ENCODE measurements at places on chromosomes 7 and 10. TPM values are rescaled to one million over a fixed set of nuclear protein-coding genes. Genes with fewer than 3 reads are reported as not detected.
A peak's percentile ranks its signal among the peaks of the same experiment; 100 is the strongest.

The ICA1 gene
- 57.4 TPM for total RNA-seq

The FAM131B gene
- total RNA-seq, result 0.05 TPM

The TMEM176B gene
- 41.2 TPM for total RNA-seq

- no peaks in the 10 kb centered on the region for H3K36me3 ChIP-seq
- no peak overlapping the region for H3K4me3 ChIP-seq
- H3K27ac ChIP-seq, result no peak overlapping the region
These were observed 93.4 kb upstream of the PARD3 start for GRCh38 chr10:34908481-34908880.

GRCh38 chr7:37376386-37376785 lies 72.3 kb downstream of the ELMO1 start:
- no peak for DNase-seq
- H3K27ac ChIP-seq, result no peak overlapping the region
- H3K4me3 ChIP-seq, result no peak overlapping the region
- no peaks in the 10 kb centered on the region for H3K36me3 ChIP-seq
- no peaks in the 10 kb centered on the region for H3K4me1 ChIP-seq

DNA sequence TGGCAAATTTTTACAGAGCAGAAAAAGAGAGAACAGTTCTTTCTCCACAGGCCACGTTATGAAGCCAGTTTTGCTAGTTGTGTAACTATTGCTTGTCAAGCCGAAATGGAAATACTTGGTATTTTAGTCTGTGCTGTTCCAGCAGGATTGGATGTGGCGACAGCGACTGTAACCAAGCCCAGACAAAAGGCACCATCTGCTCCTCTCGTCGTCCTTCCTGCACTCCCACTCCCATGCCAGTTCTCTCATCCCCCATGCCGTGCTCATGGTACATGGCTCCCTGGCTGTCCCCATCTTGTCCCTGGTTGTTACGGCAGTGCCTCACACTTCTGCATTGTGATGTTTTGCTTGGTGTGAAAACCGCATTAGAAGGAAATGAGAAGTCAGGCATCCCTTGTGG lies 185.7 kb upstream of the FZD8 start:
- H3K36me3 ChIP-seq, result no peaks in the 10 kb centered on the region
- no peaks in the 10 kb centered on the region for H3K4me1 ChIP-seq
- no peaks in the 10 kb centered on the region for H3K27me3 ChIP-seq
- no peak for DNase-seq
- H3K27ac ChIP-seq, result no peak overlapping the region

DNA sequence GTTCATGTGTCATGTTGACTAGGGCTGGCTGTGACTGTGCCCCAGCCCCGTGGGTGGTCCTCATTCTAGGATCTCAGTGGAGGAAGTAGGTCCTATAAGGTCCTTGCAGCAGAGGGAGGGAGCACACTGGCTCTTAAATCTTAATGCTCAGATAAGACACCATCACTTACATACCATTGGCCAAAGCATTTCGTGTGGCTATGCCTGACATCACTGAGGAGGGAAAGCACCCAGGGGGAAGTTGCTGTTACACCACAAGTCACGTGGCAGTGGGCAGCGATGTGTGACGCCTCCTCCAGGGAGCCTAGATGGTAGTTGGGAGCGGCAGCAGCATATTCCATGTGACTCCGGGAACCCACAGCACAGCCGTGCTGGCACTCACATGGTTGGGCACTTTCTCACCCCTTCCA lies 224.7 kb upstream of the SH2B2 start:
- H3K36me3 ChIP-seq, result no peaks in the 10 kb centered on the region
- no peaks in the 10 kb centered on the region for H3K27me3 ChIP-seq
- H3K4me3 ChIP-seq, result no peak overlapping the region
- H3K4me1 ChIP-seq, result no peaks in the 10 kb centered on the region
- no peak overlapping the region for H3K27ac ChIP-seq
- no peak for DNase-seq

DNA sequence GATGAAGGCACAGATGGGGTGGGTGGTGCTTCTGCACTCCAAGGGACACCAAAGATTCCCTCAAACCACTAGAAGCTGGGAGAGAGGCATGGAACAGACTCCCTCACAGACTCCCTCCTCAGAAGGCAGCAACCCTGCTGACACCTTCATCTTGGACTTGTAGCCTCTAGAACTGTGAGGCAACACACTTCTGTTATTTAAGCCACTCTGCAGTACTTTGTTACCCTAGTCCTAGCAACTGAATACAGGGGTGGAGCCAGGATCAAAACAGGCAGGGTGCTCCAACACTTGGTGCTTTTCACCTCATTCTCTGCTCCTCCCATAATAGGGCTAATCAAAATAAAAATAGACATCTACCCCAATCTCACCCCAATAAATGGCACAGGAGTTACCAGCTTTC lies 2.3 kb upstream of the GSTO1 start:
- peaks cover 15% of the 10 kb centered on the region for H3K4me1 ChIP-seq
- no peak overlapping the region for H3K27ac ChIP-seq
- H3K36me3 ChIP-seq, result no peaks in the 10 kb centered on the region
- H3K4me3 ChIP-seq, result no peak overlapping the region
- H3K27me3 ChIP-seq, result no peaks in the 10 kb centered on the region
- no peak for DNase-seq

- DNase-seq, result peak; percentile 58
- peak overlapping the region; percentile 33 for H3K27ac ChIP-seq
- H3K36me3 ChIP-seq, result no peaks in the 10 kb centered on the region
These were observed 135.8 kb downstream of the CNNM2 start for GRCh38 chr10:103053659-103054581.

GRCh38 chr7:137996386-137996851 lies 5.5 kb downstream of the CREB3L2 start:
- peaks cover 28% of the 10 kb centered on the region for H3K4me1 ChIP-seq
- no peaks in the 10 kb centered on the region for H3K36me3 ChIP-seq
- H3K4me3 ChIP-seq, result no peak overlapping the region
- H3K27ac ChIP-seq, result no peak overlapping the region
- DNase-seq, result no peak
- H3K27me3 ChIP-seq, result no peaks in the 10 kb centered on the region

- H3K36me3 ChIP-seq, result no peaks in the 10 kb centered on the region
- DNase-seq, result peak; percentile 25
- H3K27me3 ChIP-seq, result no peaks in the 10 kb centered on the region
- no peaks in the 10 kb centered on the region for H3K4me1 ChIP-seq
These were observed 83.3 kb upstream of the FAM20C start for GRCh38 chr7:109094-109493.

- H3K27ac ChIP-seq, result peak overlapping the region; percentile 36
- no peaks in the 10 kb centered on the region for H3K27me3 ChIP-seq
- DNase-seq, result peak; percentile 15
- no peaks in the 10 kb centered on the region for H3K36me3 ChIP-seq
- no peak overlapping the region for H3K4me3 ChIP-seq
- H3K4me1 ChIP-seq, result no peaks in the 10 kb centered on the region
These were observed 160.2 kb downstream of the CREB5 start for GRCh38 chr7:28572321-28573058.

Data from pancreas (tissue), 10 donors.